ENCODE measurements at places on chromosomes 5 and 9.

DNA sequence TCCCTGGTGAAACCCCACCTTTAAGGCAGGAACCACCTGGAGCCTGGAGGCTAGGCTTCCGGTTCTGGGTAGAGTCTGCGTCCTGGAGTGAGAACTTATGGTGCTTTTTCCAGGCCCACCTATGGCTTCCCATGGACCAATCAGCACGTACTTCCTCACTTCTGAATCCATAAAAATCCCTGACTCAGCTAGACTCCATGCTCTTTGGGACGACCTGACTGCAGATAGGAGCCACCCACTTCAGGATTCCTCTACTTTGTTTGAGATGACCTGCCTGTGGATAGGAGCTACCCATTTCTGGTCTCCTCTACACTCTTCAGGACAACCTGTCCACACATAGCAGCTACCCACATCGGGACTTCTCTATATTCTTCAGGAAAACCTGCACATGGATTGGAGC is 168.8 kb upstream of the IRX2 start:
- DNase-seq = no peak

GRCh38 chr9:68709291-68710110 is 4.5 kb downstream of the PIP5K1B start:
- DNase-seq = no peak

DNA sequence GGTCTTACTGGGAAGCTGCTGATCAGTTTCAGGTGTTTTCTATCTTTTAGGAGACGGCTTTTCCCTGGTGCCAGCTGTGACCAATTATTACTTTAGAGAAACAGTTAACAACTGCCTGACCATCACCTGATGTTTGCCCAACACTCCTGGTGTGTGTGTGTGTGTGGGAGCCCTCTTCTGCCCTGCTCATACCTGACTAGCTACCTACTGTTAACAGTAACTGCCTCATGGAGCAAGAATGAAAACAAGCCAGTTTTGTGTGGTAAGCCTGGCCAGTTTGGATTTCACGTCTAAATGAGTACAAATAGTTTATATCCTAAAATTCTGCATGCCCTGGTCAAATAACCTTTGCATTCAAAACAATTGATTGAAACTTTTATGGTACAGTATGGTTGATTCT is 46.1 kb upstream of the RIOK2 start:
- no peak for DNase-seq

GRCh38 chr5:58363461-58364249 is 96.2 kb downstream of the PLK2 start:
- DNase-seq = no peak

- DNase-seq = no peak
Observed at GRCh38 chr9:1929722-1930244, 85.4 kb upstream of the SMARCA2 start.

- no peak for DNase-seq
Observed at GRCh38 chr5:108046955-108047670, 334.8 kb downstream of the FBXL17 start.

DNA sequence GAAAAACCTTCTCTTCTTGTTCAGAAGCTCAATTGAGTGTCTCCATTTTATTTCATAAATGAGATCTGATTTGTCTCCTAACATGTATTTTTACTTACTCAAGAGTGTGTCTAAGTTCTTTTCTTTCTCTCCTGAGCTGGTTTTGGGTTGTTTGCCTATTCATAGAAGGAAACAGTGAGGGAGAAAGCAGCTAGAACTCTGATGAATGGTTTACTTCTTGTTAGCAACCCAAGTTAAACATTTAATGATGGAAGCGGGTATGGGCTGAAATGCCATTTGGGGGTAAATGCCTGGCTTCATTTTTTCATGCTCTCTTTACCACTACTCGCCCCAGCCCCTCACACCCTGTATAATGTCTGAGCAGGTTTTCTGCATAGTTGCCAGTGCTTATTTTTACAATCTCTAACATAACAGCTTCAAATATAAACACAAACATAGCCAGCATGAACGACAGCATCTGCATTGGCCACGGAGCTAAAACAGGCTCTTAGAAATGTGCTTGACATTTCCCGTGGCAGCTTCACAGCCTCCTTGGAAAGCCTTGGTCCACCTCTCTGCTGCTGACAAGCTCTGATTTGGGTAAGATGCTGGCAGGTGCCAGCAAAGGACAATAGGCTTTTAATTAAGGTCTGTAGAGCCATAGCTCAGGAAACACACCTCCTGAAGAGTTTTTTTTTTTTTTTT is 321.1 kb downstream of the ARHGEF28 start:
- no peak for DNase-seq

GRCh38 chr9:25857147-25857546 is 178.9 kb upstream of the TUSC1 start:
- no peak for DNase-seq

- DNase-seq = no peak
Observed at GRCh38 chr5:78887384-78888118, 97.6 kb downstream of the ARSB start.

- no peak for DNase-seq
Observed at GRCh38 chr9:22863736-22864135, 417.1 kb downstream of the DMRTA1 start.

Measured in NCI-H1417 treated with DMSO at 0.1 percent for 48 hours (cell line).